ENCODE measurements at places on chromosomes 1 and 21.

GRCh38 chr1:107493111-107493716 is 352.4 kb downstream of the NTNG1 start:
- no peak for DNase-seq

GRCh38 chr1:168762473-168762872 is 33.5 kb upstream of the DPT start:
- no peak for DNase-seq

DNA sequence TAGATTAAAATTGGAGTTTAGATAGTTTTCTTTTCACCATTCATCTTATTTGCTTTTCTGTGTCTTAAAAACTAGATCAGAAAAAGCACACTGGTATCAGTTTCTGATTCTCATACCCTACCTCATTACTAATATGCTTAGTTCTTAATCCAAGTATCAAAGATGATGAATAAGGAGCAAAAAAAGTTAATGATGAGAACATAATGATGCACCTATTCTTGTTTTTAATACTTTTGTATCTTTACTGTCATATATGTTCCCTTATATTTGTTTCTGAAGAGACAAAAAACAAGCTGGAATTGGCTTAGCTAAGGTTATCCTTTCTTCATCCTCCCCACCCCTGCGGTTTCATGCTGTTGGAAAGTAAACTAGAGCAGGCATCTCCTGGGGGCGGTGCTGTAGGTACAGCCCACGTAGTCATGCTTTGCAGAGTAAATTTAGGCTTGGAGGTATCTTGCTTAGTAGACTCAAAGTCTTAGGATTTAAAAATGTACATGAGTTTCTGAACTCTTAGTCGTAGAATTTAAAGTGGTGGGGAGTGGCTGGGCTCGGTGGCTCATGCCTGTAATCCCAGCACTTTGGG is 16.4 kb downstream of the CNIH4 start:
- no peak for DNase-seq

GRCh38 chr1:12197483-12197880 is 30.7 kb downstream of the TNFRSF1B start:
- no peak for DNase-seq

DNA sequence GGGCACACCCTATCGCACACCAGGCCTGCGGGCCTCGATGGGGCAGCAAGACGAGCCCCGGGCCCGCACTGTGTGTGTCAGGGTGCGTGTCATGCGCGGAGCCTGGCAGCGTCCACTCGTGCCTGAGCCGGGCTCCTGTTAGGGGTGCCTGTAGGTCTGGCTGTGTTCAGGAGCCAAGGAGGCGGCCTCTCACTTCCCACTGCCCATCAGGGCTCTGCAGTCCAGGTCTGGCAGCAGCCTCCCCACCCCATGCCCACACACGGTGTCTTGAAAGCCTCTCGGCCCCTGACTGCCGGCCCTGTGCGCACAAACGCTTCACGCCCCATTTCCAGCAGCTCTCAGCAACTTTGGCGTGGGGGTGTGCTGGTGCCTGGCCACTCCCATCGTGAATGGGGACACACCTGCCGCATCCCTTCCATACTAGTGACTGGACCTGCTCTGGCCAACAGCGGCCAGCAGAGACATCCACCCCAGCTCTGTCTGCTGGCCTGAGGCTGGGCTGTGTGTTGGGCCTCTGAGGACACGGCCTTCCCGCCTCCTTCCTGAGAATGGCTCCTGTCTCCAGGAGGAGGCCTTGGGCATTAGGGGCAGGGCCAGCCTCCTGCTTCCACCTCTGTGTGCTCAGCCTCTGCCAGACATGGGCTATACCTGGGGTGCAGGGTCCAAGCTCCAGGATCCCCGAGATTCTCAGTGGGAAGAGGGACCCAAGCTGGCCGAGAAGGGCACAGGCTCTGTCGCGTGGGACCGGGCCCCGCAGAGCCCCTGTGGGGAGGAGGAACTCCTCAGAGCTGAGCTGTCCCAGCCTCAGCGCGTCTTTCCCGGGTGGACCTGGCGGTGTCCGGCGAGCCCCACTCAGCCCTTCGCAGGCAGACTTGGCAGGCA is 41.8 kb upstream of the ACTRT2 start:
- DNase-seq, result no peak

- no peak for DNase-seq
These were observed 234.5 kb upstream of the HOOK1 start for GRCh38 chr1:59580257-59580656.

DNA sequence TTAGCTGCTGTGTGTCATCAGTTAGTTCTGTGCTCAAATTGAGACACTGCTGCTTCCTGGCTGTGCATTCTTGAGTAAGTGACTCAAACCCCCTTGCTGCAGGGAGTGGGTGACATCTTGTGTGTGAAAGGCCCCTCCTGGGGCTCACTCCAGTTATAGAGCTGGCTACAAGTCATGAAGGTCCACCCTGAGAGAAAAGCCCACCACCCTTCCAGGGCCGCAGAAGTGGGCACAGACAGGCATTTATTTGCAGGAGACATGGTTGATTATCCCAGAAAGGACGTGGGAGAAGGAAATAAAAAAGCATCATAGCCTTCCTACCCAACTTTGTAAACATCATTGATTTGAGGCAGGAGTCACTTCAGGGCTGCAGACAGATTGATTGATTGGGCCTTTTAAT is 550.6 kb downstream of the MATN1 start:
- no peak for DNase-seq

Data from T follicular helper cell (primary cell).